ENCODE measurements at places on chromosomes 4 and X.
A peak's percentile ranks its signal among the peaks of the same experiment; 100 is the strongest.

GRCh38 chr4:15753786-15754185, 24.3 kb upstream of the CD38 start:
- DNase-seq: no peak

- DNase-seq: no peak
Measured at GRCh38 chrX:28876901-28877300, 289.7 kb downstream of the IL1RAPL1 start.

DNA sequence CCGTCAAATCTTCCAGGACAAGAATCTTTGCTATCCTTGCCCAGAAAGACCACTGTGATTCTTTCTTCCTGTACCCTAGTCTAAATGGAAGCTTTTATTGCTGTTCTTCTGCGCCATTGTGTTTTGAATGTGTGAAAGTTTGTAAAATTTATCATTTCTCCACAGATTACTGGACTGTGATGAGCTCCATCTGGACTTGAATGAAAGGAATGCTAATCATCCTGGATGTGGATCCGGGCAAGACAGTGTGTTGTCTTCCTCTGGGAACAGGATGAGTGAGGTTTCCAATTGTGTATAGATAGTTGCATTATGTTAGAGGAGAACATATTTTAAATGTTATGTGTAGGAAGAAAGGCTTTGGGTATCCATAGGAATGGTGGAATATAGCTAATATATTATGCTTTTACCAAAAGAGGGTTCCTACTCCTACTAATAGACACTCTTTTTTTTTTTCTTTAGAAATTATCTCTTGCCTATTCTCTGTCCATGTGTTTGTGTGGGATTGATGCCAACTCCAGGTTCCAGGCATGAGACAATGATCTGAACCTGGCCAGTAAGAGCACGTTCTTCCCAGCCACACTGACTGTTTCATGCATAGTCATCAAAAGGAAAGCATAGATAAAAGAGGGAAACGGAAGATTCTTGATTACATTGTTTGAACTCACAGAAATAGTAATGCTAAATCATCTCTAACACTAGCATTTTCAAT, 803.6 kb upstream of the ADGRL3 start:
- DNase-seq: no peak

GRCh38 chr4:102705391-102705935, 55.3 kb downstream of the MANBA start:
- DNase-seq: no peak

DNA sequence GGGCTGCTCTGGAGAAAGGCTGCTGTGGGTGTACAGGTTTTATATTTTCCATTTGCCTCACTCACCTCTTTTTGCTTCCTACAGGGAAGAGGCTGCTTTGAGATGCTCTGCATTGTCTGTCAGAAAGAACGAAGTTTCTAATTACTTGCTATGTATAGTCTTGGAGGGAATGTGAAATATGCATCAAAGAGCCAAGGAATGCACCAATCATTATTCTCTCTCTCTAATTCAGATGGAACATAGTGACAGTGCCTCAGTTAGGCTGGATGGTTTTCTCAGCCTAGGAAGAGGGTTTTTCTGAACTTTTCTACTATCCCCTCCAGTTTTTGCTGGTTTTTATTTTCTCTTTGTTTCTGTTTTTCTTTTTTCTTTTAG, 106.8 kb upstream of the SLC4A4 start:
- DNase-seq: no peak

- DNase-seq: no peak
Measured at GRCh38 chrX:137263374-137263773, 229.6 kb upstream of the GPR101 start.

DNA sequence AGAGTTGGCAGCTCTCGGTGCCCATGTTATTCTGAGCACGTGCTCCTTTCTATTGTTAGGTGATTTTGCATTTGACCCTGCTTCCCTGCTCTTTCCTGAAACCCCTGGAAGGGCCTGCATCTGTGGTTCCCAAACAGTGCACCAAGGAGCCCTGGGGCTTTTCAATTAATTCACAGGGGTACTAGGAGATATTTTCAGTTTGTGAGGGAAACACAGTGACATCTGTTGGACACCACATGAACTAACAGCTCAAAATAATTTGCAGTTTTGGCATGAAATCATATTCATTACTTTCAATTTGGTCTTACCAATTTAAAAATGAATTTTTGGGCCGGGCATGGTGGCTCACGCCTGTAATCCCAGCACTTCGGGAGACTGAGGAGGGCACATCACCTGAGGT, 156.6 kb downstream of the GATB start:
- DNase-seq: no peak

DNA sequence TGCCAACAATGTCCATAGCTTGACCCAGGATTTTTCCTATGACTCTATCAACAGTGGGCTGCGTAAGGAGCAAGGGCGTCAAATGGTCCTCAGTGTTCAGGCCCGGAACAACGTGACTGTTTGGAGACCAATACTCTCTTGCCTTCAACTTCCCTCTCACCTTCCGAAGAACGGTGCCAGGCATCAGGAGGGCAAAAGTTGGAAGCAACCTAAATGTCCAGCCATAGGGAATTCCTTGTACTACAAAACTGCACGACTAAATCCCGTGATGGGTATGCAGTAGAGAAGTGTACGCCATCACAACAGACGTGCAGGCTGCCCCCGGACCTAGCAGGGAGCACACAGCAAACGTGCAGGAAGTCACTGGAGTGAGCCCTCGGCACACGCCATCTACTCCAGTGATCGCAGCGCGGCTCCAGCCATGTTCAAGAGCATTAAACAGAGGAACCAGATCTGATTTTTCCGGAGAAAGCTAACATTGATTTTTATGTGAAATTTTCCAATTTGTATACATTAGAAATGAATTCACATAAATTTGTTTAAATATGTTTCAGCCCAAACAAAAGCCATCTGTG, 79.0 kb downstream of the JAKMIP1 start:
- DNase-seq: no peak

DNA sequence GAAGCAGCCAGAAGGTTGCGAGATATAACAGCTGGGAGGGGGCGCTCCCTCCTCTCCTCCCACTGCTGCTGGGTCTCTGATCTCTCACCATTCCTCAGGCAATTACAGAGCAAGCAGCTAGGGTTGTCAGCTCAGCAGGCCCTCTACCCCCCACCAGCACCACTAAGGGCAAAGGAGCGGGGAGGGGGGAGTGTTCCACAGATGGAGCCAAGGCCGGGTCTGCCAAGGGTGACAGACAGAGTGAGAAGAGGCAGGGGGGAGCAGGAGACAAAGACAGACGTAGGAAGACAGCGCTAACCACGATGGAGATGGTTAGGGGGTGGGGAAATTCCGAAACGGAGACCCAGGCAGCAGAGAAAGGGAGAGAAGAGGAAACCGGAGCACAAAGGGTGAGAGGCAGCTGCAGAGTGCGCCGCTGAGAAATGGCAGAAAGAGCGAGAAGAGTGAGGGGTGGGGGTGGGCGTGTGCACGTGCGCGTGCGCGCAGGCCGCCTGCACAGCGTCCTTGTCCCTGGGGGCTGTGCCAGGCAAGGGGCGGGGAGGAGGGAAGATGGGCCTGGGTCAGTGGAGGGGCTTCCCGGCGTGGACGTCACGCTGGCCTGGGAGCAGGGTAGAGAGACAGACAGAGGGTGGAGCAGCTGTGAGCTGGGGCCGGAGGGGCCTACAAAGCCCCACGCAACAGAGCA, 6.9 kb downstream of the L1CAM start:
- DNase-seq: no peak

DNA sequence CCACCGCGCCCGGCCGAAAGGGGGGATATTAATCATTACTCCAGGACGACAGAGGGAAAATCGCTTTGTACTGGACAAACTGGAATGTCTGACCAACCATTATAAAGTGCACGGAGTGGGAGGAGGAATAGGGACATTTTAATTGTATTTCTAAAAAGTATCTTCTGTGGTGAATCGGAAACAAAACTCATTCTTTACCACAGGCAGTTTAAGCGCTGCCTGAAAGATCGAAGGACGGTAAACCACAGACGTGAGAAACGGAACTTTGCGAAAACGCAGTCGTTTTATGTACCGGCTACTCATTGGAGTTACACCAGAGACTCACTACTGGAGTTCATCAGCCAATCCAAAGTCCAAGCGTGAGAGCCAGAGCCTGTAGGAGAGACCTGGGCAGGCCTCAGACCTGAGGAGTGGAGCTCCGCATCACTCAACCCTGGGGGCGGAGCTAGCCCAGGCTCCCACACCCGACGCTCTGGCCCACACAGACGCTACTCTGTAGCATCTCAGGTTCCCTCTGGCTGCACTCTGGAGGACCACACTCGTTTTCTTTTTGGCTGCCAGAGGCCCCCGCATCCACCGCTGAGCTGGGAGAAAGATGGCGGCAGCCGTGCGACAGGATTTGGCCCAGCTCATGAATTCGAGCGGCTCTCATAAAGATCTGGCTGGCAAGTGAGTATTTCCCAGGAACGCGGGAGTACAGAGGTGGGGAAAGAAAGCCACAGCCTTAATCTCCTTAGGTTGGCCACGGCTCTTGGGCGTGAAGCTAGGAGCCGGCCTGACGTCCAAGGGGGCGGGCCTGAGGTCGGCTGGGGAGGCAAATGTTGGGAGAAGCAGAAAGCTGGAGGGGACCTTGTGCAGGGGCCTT, at the start of gene COPS4:
Gene COPS4 (plus strand): TSS at position 554 of the 865 bp plus-strand sequence. CDS start 42 bp downstream, at position 596.
- peak; percentile 99 for DNase-seq

GRCh38 chrX:86507331-86507730, 359.1 kb downstream of the DACH2 start:
- no peak for DNase-seq

DNA sequence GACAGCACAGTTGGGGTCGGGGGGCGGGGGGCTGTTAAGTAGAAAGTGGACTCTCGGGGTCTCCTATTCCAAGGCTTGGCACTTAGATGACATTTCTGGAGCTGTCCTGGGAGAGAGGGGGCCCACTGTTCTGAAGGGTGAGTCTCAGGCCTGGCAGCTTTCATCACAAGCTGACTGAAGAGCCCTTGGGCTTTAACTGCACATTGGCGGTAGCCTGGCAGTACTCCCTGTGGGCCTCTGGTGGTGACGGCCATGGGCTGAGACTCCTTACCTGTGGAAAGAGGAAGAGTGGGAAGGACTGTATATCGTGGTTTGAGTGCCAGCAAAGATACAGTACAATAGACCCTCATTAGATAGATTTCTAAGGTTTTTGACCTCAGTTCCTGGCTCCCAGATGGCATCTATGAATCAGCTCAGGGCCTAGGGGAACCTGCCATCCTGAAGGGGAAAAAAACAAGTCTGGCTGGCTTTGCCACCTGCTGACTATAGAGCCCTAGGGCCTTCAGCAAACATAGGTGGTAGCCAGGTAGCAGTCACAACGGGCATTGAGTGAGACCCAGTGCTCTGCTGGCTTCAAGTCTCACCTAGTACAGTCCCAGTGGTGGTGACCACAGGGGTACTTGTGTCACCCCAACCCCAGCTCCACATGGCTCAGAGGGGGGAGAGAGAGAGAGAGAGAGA, 87.9 kb downstream of the ANKRD17 start:
- DNase-seq: no peak

GRCh38 chr4:178174756-178175155, 732.5 kb upstream of the AGA start:
- DNase-seq: no peak

DNA sequence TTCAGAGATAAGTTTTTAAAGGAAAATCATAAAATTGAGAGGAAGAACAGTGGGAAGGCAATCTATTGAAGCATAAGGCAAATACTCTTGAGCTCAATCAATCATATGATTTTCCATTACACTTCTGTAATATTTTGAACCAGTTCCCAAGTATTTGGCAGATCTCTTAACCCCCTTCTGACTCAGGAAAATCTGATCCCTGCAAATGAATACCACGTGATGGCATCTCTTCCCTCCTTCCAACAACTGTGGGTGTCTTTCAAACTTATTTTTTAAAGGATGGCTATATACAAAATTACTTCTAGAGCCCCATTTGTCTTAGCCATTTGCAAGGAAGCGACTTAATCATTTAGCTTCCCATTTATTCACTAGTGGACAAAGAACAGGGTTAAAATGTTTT, 41.9 kb downstream of the AMOT start:
- DNase-seq: no peak

DNA sequence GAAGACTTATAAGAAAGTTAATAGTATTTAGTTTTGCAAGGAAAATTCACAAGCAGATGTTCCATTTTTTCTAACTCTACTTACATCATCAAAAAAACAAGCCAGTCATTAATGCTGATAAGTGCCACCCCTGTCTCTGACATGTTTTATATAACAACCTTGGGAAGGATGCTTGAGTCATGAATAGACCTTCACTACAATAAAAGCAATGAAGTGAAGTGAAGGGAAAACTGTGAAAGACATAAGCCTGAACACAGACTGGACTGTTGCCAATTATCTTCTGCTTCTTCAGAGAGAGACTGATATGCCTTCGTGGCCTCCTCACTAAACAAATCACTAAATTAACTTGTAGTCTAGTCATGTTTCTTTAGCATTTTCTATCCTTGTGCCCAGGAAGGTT, 353.2 kb downstream of the PDHA2 start:
- DNase-seq: no peak

- DNase-seq: no peak
Measured at GRCh38 chrX:41895826-41896225, 27.5 kb downstream of the CASK start.

- no peak for DNase-seq
Measured at GRCh38 chr4:74317616-74318246, 9.5 kb downstream of the EPGN start.

DNA sequence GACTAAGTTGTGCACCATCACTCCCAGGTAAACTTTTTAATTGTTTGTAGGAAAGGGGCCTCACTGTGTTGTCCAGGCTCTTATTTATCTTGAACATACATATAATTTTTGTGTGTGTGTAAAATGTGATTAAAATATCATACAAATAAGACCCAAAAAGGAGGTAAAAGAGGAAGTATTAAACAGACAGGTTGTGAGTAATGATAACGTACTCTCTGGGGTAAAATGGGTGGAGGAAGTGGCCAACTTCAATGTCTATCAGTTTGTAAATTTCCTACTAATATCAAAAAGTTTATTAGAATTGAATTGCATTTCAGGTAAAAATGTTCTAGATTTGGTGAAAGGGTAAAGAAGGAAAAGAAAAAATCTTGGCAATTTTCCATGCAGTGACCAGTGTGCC, 48.8 kb downstream of the SULT1E1 start:
- DNase-seq: no peak

GRCh38 chr4:155530857-155531256, 135.8 kb upstream of the GUCY1A1 start:
- DNase-seq: no peak

- DNase-seq: no peak
Measured at GRCh38 chr4:141898346-141898745, 262.0 kb downstream of the IL15 start.

- DNase-seq: no peak
Measured at GRCh38 chr4:110632506-110633357, 9.9 kb upstream of the PITX2 start.

DNA sequence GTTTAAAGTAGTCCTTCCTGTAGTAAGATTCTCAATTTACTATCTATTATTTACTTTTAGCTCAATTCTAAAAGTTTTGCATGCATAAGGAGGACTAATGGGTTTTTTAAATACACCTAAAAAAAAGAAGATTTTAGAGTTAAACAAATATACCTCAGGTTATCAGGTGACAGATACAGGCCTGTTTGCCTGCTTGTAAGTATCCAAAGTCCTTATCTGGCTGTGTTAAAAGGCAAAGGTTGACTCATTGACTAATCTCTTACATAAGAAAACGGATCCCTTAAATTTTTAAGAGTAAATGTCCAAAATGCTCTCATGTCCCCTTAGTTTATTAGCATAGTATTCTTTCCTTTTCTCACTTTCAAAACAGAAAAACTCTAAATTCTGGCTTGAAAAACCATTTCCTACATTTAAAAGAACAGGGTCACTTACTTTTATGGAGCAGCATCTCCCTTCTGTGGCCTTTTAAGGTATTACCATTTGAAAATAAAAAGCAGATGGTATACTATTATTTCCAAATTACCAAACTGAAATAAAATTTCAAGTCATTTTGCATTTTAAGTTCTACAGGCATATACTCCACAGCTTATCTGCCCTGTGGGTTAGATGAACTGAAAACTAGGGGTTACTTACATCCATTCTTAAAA, 4.5 kb downstream of the CBR4 start:
- DNase-seq: no peak
